ENCODE measurements at places on chromosomes 12 and 14.
A peak's percentile ranks its signal among the peaks of the same experiment; 100 is the strongest.

- DNase-seq: no peak
Measured at GRCh38 chr14:49199159-49199558, 387.0 kb downstream of the RPS29 start.

DNA sequence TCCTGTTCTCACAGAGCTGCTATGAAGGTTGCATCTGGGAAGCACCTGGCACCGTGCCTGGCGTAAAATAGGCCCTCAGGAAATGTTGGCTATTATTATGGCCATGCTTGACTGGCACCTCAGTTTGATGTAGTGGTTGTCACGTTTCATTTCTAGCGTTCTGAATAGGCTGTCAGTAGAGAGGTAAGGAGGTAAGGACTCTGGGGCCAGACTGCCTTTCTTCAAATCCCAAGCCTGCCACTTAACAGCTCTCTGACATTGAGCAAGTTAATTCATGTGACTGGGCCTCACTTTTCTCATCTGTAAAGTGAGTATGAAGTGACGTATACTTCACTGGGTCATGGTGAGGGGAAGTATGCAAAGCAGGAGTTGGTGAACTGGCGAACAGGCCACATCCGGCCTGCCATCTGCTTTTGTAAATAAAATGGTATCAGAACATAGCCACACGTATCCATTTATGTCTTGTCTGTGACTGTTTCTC lies 196.2 kb downstream of the CACNA1C start:
- DNase-seq: peak; percentile 90

GRCh38 chr14:100309028-100309737 lies 2.9 kb upstream of the SLC25A29 start:
- DNase-seq: no peak

- no peak for DNase-seq
Measured at GRCh38 chr12:92146497-92147224, 1.0 kb upstream of the BTG1 start.

DNA sequence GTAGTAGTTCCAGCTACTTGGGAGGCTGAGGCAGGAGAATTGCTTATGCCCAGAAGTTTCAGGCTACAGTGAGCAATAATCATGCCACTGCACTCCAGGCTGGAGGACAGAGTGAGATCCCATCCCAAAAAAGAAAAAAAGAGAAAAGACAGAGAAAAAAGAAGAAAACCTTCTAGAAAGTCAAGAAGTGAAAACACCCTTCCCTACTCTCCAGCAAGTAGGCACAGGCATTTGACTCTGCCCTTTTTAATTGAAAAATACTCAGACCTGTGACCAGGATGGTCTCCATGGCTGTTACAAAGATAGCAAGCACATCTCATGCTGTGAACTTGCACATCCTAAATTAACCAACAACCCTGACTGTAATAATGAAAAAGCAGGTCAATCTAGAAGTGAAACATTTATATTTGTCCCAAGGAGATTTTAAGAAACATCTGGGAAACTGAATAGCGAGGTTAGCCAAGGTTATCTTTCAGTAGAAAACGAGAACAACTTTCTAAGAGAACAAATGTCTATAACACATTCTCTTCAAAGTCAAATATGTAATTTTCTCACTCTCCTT lies 2.0 kb downstream of the TMTC1 start:
- DNase-seq: no peak

- no peak for DNase-seq
Measured at GRCh38 chr12:5622280-5622679, 190.4 kb downstream of the NTF3 start.

DNA sequence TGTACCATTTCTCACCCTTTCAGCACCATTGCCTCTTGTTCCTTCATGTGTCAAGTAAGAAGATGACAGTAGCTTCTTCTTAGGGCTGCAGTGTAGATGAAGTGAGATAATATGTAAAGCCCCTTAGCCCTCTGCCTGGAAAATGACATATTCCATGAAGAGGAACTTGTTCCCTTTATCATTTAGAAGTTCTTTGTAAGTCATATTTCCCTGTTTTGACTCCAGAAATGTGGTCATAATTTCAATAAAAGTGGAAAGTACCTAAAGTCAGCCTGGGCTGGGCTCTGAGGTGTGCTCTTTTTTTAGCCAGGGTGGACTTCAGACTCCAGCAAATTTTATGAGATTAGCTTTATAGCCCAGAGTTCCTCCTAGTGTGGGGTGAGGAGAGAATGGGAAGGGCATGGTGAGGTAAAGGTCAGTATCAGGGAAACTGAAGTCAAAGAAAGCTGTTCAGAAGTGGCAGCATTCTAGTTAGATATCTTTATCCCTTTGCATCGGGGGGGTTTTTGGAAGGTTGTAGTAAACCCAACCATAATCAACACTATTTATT lies 92.5 kb downstream of the TMCC3 start:
- no peak for DNase-seq

DNA sequence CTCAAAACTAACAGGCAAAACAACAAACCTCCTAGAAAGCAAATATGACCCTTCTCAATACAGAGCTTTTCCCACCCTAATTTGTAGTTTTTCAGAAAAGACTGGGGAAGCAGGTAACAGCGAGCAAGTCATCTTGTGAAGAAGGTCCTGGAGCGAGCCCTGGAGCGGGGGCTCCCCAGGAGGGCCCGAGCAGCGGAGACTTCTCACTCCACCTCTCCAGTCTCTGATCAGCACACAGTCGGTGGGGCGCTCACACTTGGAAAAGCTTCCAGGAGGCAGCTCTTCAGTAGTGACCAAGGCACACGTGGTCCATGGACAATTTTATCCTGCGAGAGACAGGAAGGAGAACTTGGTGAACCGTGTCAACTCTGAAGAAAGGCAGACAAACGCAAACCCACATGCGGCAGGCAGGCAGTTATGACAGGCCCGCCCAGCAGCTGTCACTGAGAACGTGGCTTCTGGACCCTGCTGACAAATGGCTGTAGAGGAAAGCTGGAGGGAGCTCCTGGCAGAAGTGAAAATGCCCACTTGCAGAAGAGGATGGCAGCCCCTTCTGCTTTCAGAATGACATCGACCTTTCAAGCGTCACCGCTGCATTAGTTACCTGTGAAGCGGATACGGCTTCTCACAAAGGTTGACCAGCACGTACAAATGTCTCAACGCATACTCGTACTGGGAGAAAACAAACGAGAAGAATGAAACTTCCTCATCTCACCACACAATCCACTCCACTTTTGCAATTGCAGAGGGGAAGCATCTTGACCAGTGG lies 44.2 kb downstream of the LGMN start:
- DNase-seq: no peak

DNA sequence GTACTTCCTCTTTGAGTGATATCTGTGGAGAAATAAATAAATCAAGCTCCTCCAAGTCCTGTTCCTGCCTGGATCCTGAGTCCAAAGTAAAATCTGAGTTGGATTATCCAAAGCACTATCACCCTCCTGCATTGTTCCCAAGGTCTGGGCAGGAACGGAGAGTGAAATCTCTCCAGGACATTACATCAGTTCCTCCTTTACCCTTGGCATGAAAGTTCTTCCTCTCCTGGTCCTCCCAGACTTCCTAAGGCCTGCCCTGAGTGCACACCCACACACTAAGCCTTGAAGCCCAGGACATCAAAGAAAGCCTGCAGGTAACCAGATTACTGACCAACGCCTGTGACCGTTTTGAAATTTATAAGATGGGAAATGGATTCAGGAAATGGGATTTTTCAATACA lies 206.8 kb upstream of the BCL2L14 start:
- DNase-seq: no peak

DNA sequence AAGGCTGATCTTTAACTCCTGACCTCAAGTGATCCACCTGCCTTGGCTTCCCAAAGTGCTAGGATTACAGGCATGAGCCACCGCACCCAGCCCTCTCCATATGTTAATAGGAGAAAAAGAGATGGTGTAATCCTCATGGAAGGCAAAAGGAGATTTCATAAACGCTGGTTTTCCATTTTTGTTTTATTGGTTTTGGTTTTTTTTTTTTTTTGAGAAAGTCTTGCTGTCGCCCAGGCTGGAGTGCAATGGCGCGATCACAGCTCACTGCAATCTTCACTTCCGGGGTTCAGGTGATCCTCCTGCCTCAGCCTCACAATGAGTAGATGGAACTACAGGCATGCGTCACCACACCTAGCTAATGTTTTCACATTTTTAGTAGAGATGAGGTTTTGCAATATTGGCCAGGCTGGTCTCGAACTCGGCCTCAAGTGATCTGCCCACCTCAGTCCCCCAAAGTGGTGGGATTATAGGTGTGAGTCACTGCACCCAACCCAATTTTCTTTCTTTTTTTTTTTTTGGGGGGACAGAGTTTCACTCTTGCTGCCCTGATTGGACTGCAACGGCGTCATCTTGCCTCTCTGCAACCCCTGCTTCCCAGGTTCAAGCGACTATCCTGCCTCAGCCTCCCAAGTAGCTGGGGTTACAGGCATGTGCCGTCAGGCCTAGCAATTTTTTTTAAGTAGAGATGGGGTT lies 8.1 kb downstream of the PTGES3 start:
- DNase-seq: no peak

GRCh38 chr14:24692382-24693352 lies 58.7 kb upstream of the GZMB start:
- no peak for DNase-seq

- no peak for DNase-seq
Measured at GRCh38 chr12:12097891-12098690, 27.4 kb downstream of the BCL2L14 start.

- DNase-seq: peak; percentile 12
Measured at GRCh38 chr12:47408171-47408871, 297.5 kb downstream of the RPAP3 start.

GRCh38 chr12:70351076-70351475 lies 15.0 kb upstream of the KCNMB4 start:
- DNase-seq: no peak

GRCh38 chr14:75369506-75369905 lies 58.3 kb upstream of the JDP2 start:
- no peak for DNase-seq

- no peak for DNase-seq
Measured at GRCh38 chr14:70771781-70772212, 37.5 kb downstream of the MAP3K9 start.

DNA sequence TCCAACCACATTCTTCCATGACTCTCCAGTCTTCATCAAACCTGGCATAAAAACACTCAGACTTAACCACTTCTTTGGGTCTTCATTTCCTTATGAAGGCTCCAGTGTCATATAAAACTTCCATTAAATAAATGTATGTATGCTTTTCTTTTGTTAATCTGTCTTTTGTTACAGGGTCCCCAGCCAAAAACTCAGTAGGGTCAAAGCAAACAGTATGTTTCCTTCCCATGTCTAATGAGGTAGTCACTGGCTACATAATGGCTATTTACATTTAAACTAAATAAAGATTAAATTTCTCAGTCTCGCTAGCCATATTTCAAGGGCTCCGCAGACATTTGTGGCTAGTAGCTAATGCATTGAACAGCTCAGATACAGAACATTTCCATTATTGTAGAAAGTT lies 40.1 kb upstream of the STAB2 start:
- DNase-seq: no peak

- no peak for DNase-seq
Measured at GRCh38 chr14:104700225-104700651, 10.8 kb downstream of the INF2 start.

DNA sequence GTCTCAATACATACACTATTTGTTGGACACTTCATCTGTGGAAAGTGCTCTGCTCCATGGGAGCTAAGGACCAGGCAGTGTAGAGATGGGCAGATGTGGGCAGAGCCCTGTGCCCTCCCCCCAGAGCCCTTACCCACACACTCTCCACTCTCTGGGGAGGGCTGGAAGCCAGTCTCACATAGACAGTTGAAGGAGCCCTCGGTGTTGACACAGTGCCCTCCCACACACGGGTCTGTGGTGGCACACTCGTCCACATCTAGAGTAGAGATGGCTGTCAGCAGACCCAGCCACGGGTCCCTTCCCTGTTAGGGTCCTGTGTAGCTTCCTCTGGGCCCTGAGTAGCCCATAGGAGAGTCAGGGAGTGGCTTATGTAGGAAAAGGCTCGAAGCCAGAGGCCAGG lies 14.3 kb downstream of the ISCA2 start:
- no peak for DNase-seq

GRCh38 chr12:18284386-18284785 lies 23.1 kb downstream of the PIK3C2G start:
- no peak for DNase-seq

DNA sequence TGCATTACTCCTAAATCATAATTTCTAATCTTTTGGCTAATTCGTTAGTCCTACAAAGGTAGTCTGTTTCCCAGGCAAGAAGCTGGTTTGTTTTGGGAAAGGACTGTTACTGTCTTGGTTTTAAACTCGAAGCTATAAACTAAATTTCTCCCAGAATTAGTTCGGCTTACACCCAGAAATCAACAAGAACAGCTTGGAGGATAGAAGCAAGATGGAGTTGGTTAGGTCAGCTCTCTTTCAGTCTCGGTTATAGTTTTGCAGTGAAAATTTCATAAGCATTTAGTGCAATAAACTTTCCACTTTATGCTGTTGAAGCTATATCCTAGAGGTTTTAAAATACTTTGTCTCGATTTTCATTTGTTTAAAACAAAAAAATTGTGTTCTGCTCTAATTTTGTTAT lies 100.3 kb downstream of the SLCO1A2 start:
- no peak for DNase-seq

DNA sequence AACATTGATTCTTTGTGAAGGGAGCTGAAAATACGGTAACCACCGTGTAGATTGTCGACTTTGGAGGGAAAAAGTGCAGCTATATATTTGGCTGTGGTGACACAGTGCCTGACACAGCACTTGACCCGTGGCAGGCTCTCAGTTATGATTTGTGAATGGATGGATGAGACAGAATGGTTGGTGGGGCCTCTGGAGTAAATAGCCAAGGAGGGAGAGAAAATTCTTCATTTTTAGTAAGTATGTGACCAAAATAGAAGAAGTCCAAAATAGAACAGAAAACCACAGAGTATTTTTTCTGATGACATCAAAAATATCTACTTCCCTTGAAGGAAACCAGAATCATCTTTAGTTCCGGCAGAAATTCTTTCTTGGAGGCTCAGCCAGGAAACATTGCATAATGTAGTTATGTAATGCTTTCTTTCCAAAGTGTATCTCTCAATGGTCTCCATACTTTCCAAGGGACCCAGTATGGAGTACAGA lies 82.0 kb upstream of the WSCD2 start:
- DNase-seq: no peak

GRCh38 chr14:51044961-51045360 lies 49.9 kb downstream of the TRIM9 start:
- DNase-seq: no peak

GRCh38 chr12:104054681-104055346 lies 4.8 kb upstream of the GLT8D2 start:
- no peak for DNase-seq

- no peak for DNase-seq
Measured at GRCh38 chr12:46507766-46508165, 135.2 kb upstream of the SLC38A2 start.

GRCh38 chr14:69288011-69288771 lies 28.2 kb downstream of the GALNT16 start:
- DNase-seq: no peak
